ENCODE measurements at places on chromosomes 1 and 21.

DNA sequence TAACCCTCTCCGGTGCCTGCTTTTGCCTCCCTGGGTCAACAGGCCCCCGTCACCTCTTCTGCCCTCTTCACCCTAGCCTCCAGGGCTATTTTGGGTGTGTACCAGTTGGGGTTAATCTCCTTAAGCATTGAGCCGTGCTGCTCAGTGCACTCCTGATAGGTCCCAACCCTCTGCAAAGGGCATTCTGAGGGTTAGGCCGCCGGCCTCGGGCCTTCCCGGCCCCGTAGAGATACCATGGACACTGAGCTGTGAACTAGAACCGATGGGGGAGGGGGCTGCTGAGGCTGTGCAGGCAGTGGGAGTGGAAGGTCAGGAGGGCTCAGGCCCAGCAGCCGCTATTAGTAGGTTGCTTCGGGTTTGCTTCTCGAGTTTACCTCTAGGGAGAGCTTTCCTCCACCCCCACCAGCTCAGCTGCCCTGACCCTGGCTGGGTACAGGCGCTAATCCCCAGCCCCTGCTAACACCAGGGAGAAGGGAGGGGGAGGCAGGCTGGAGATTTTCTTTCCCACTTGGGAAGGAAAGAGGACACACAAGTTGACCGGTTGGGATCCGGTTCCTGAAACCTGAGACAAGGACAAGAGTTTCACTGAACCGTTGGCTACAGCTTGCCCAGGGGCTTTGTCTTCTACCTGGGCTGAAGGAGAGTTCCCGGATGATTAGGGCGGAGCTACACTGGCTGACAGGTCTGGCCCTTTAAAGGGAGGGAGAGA is 4.8 kb downstream of the LMOD1 start:
- DNase-seq, result no peak

DNA sequence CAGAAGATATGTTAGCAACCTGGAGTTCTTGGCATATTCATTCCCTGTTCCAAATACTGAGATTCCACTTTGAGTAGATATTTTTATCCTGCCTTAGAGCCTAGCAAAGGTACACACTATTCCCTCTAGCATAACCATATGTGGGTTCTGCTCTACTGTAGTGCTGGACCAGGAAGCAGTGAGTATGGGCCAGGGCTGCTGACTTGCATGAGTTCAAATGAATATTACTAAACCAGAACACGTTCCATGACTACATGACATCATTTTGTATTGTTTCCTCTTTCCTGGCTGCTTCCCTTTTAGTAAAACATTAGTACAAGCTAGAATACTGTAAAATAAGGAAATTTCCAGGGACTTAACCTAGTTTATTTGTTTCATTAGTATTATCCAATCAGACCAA is 41.1 kb downstream of the TNFSF18 start:
- no peak for DNase-seq

- no peak for DNase-seq
Measured at GRCh38 chr1:87106144-87106543, 191.7 kb downstream of the HS2ST1 start.

GRCh38 chr21:17784180-17784598 is 35.0 kb downstream of the C21orf91 start:
- no peak for DNase-seq

- no peak for DNase-seq
Measured at GRCh38 chr1:31548534-31548906, 27.8 kb upstream of the TINAGL1 start.

- DNase-seq, result no peak
Measured at GRCh38 chr1:221765527-221765926, 23.6 kb upstream of the DUSP10 start.

DNA sequence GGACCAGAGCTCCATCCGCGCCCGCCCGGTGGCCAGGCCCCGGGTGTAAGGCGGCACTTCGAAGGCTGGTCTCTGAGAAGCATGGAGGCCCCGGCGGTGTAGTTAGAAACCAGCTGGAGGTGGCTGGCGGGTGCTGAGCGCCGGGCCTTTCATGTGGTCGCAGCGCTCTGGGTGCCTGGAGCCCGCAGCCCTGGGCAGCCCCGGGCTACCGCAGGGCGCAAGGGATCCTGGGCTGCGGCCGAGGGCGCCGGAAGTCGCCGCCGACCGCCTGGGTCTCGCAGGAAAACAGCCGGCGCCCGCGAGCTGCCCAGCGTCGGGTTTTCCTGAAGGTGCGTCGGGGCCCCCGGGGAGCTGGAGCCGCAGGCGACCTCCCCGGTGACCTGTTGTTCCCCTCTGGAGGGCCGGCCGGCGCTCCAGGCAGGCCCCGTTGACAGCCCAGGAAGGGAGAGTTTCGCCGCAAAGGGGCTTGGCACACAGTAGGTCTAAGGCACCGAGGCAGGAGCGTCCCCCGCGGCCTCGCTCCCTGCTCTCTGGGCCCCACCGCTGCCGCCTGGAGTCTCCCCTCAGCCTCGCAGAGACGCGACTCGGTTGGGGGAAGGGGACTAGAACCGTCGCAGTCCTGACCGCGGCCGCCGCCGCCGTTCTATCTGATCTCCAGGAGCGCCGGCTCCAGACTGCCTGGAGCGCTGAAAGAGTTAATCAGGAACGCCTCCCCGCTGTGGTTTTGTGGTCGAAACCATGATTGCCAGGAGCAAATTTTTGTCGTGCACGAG is 2.7 kb downstream of the GRHL3 start:
- peak; percentile 79 for DNase-seq

GRCh38 chr1:204507317-204508105 is 8.7 kb upstream of the MDM4 start:
- peak; percentile 46 for DNase-seq

DNA sequence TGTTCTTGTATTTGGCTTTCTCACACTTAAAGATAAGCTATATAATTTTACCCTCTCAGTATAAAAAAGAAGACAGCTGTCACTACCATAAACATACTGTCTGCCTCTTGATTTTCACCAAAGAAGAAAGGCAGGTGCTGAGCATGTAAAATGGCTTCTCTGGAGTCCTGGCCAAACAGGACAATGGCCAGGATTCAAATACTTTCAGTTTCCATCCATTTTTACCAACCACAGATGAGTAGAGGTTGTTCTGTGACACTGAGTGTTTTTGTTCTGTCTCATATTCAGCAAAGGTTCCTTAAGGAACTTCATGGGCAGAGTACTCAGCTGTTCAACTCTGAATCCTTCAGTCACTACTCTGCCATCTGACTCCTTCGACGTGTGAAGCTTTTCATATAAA is 29.4 kb upstream of the RAB3GAP2 start:
- DNase-seq, result no peak

DNA sequence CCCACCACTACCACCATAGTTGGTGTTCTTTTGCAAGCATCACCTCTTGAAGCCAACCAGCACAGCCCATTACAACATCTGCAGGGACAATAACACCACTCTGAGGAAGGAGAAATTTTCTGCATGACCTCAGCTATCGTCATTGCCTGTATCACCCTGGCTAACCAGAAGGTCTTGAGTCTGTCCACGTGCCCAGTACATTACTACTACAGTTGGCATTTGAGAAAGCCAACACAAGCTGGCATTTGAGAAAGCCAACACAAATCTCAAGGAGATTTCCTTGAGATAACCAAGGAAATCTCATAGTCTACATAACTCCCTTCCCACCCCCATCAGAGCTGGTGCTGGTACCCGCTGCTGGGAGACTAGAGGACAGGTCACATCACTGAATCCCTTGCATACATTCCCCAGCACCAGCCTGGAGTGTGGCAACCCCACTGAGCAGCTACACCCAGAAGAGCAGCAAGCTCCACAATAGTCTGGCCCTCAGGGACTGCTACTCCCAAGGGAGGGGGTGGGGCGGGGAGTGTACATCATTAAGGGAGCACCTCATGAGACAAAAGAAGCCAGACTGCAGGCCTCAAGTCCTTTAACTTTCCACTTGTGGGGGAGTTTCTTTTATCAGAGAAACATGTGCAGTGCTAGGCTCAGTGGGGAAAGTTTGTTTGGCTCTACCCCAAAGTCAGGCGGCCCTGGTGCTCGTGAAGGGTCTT is 46.0 kb upstream of the GUCA2A start:
- no peak for DNase-seq

- DNase-seq, result no peak
Measured at GRCh38 chr1:114620419-114620818, 39.0 kb upstream of the BCAS2 start.

DNA sequence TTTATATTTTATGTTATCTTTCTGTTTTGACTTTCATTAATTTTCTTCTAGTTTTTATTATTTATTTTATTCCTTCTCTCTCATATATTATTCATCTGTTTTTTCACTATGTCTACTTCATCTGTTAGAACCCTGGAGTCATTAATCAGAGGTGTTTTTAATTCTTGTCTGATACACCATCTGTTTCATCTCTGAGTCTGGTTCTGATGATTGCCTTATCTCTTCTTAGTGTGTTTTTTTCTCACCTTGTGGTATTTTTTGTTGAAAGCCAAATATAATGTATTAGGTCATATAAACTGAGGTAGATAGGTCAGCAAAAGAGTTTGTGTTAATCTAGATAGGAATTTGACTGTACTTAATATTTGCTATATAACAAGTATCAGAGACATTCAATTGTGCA is 1005.7 kb upstream of the NCAM2 start:
- DNase-seq, result no peak

- no peak for DNase-seq
Measured at GRCh38 chr21:32140604-32141317, 138.1 kb downstream of the MIS18A start.

DNA sequence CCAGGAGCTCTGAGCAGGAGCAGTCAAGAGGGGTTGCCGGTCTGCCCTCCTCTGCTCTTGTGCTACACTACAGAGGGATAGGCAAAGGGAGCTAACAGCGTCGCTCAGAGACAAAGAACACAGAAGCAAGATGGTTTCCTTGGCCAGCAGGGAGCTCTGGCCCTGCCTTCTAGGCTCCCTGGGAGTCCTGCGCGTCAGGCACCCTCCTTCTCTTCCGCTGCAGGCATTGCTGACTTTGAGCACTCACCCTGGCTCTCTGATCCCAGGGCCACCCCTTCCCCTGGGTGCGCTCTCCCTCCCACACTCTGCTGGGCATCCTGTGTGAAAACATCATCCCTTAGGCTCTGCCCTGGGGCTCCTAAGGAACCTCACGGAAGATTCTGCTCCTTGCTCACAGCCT is 489 bp downstream of the TNNI1 start:
- DNase-seq, result no peak

GRCh38 chr1:93735722-93736121 is 54.1 kb upstream of the BCAR3 start:
- no peak for DNase-seq

DNA sequence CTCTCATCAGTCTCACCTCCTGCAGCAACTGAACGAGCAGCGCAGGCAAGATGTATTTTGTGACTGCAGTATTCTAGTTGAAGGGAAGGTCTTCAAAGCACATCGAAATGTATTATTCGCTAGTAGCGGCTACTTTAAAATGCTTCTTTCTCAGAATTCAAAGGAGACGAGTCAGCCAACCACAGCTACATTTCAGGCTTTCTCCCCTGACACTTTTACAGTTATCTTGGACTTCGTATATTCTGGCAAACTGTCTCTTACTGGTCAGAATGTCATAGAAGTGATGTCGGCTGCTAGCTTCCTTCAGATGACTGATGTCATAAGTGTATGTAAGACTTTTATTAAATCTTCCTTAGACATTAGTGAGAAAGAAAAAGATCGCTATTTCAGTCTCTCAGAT is 53.7 kb downstream of the ZBTB8A start:
- DNase-seq, result no peak

- DNase-seq, result no peak
Measured at GRCh38 chr1:40421431-40422384, 28.6 kb upstream of the ZFP69B start.

DNA sequence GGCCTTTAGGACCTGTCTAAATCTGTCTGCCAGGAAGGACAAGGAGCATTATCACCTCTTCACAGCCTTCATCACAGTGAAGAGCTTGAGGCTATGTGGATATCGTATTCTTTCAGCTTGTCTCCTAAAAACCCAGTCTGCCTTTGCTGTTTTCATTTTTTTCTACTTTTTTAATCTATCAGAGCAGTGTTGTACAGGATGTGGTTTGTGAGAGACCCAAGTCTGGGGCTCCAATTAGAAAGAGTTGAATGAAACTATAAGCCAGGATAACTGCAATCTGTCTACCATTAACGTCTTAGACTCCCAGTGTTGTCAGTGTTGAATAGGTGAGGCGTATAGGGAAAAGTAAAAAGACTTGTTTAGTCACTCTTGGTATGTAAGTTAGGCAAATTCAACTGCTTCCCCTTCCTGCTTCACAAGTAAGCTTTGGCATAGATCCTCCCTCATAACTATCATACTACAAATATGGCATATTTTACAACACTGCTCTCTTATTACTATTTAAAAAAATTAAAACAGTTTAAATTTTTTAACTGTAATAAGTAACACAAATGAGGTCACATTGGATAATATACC is 1225.8 kb upstream of the PRMT6 start:
- no peak for DNase-seq

DNA sequence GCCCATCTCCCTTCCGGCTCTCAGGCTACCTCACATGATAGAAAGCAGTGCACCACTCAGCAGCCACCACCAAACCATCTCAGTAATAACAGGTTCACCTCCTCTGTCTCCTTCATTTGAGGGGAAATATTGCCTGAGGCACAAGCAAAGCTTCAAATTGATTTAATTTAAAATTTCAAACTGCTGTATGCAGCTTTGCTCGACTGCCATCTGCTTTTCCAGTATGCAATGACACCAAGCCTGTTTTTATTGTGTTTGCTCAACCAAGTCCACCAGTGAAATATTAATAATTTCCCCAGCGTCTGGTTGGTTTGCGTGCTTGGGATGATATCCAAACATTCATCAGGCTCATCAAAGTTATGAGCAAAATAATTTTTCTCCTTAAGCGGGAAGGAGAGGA is 552.4 kb upstream of the DAB1 start:
- no peak for DNase-seq
